CD4-positive, alpha-beta T cell treated with Interleukin-4 for 4 hours (primary cell): ENCODE measurements at places on chromosomes 1 and 21.
A peak's percentile ranks its signal among the peaks of the same experiment; 100 is the strongest.

GRCh38 chr1:183368213-183369108 lies 49.7 kb downstream of the NMNAT2 start:
- no peak for DNase-seq

DNA sequence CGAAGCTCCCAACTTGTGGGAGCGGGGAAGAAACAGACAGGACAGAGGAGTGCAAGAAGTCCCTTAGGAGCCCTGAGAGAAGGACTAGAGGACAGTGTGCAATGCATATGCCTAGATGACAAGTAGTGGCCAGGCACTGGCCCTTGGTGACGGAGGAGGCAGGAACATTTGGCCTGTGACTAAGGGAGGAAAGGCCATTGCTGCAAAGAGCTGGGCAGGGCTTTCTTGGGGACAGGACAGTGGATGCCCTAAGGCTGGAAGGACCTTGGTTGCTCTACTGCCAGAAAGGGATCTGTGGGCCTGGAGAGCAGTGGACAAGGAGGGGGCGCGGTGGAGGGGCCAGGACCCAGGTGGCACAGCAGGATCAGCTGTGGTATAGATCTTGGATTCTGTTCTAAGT lies 481.3 kb downstream of the CAMTA1 start:
- no peak for DNase-seq

- DNase-seq = peak; percentile 17
These were observed 11.8 kb downstream of the TPM3 start for GRCh38 chr1:154179946-154180687.

DNA sequence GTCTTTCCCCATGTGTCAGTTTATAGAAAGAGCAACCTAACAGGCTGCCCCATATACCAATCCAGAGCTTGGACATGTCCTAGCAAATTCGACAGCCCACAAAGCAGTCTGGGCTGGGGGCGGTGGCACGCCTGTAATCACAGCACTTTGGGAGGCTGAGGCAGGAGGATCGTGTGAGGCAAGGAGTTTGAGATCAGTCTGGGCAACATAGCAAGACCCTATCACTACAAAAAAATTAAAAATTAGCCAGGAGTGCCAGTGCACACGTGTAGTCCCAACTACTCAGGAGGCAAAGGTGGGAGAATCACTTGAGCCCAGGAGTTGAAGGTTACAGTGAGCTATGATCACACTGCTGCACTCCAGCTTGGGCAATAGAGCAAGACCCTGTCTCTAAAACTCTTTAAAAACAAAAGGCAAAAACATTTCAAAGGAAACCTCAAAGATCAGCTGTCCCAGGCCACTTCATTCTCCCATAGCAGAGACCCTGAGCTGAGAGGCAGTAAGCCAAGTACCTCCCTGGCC lies 54.4 kb downstream of the SETD4 start:
- DNase-seq = no peak

DNA sequence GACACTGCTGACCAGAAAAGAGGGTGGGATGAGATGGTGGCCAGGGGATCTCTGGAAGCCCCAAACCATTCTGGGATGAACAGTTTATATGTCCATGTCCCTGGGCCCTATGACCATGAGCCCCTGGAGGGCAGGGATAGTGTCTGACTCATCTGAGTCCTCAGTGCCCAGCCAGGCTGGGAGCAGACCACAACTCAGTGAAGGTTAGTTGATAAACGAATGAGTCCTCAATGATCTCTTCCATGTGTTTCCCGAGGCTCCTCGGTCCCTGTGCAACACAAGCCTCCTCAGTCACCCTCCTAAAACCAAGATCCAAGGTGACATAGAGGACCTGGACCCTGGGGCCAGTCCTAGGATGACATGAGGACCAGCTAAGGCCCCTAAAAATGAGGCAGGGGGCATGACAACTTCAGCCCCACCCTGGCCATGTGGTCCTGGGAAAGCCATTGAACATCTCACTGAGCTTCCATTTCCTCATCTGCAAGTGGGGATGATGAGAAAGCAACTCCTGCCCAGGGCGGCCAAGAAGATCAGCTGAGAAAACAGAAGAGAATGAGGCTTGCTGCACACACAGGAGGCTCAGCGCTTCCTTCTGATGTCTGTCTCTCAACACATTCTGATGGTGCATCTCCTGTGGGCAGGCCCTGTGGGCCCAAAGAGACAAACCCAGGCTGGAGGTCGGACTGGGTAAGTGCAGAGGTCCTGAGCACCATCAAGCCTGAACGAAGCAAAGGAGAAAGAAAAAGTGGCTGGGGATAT lies 86.3 kb downstream of the GLIS1 start:
- no peak for DNase-seq

DNA sequence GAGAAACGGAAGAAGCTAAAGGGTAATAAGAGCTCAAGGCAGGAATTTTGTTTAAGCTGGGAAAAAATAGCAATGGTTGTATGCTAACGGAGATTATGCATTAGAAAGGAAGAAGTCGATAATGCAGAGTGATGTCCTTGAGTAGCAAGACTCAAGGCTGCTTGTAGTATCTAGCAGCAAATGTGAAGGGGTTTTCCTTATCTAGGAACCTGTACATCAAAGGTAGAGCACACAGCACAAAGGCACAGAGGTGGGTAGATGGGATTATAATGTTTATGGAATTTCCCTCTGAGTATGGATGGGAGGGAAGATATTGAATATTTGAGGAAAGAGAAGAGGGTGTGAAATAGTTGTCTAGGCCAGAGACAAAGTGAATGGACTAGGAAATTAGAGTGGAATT lies 114.1 kb downstream of the PROX1 start:
- no peak for DNase-seq

GRCh38 chr21:42809577-42810475 lies 69.5 kb downstream of the WDR4 start:
- DNase-seq = no peak
